IMR-90 (cell line): ENCODE measurements at places on chromosomes 5 and 9. TPM values are rescaled to one million over a fixed set of nuclear protein-coding genes. Genes with fewer than 3 reads are reported as not detected.

Gene BTNL3
- not detected in 2 replicates for total RNA-seq

Gene CATSPER3
- under 0.01 TPM in 1 of 2 replicates, not detected in the other for total RNA-seq

DNA sequence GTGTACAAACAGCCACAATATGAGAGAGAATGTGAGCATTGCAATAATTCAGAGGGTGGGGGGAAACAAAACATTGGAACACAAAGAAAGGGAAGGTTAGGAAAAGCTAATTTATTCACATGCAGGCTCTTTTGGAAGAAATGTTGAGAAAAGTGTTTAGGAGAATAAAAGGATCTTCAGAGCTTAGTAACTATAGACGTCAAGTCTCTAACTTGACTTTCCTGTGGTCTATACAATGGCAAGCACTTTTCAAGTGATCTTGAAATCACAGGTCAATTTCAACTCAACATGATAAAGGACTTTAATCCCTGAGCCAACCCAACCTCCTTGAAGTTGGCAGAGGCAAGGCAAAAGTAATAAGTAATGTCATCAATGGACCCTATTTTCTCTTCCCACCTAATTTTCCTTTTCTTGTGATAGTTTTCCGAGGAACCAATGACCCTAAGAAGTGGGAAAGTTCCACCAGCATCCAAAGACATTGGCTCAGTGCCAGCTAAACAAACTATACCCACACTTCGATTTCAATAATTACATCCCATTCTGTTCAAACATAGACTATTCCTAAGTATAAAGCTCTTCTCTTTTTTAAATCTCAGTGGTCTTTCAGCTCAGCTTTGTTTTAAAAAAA, 23.7 kb downstream of the RFK start:
- no peak for DNase-seq

DNA sequence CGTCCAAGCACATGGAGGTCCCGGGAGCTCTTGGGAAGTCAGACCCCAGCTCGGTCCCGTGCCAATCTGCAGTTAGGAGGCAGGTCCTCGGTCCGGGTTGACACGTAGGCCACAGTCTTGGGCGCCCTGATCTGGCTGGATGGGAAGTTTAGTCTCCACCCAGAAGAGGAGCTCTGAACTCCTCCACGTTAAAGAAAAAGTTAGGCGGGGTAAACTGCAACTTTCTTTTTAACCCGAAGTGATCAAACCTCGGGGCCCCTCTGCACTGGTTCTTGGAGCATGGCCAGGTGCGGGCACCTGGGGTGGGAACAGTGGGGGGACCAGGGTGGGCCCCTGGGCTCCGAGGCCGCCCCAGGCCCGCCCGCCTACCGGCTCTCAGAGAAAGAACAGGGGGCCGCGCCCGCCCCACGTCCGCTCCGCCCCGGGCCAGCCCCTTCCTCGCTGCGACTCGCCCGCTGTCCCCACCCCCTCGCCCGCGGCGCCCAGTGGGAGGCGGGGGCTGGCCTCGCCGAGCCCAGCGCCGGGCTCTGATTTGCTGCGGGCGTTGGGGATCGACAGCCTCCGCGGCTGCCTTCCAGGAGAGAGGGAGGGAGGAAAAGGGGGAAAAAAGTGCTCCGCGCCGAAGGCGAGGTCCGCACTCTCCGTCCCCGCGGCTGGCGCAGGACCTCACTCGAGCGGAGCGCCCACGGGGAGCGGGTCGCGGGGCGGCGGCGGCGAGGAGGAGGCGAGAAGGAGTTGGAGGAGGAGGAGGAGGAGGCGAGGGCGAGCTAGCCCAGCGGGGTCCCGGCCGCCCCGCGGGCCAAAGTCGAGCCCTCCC, at the start of gene COL5A1:
TSS of gene COL5A1 (plus strand) at position 631 of the 817 bp plus-strand sequence. CDS start 385 bp downstream, outside the sequence.
- DNase-seq, result peak; percentile 91

- no peak for DNase-seq
Observed at GRCh38 chr5:129461711-129462332, 1.7 kb downstream of the ADAMTS19 start.

- no peak for DNase-seq
Observed at GRCh38 chr9:365436-365835, 150.8 kb downstream of the DOCK8 start.

- DNase-seq, result no peak
Observed at GRCh38 chr5:5126444-5126843, 13.7 kb upstream of the ADAMTS16 start.

- DNase-seq, result peak; percentile 88
Observed at GRCh38 chr9:21919377-21920362, 74.5 kb downstream of the CDKN2A start.

DNA sequence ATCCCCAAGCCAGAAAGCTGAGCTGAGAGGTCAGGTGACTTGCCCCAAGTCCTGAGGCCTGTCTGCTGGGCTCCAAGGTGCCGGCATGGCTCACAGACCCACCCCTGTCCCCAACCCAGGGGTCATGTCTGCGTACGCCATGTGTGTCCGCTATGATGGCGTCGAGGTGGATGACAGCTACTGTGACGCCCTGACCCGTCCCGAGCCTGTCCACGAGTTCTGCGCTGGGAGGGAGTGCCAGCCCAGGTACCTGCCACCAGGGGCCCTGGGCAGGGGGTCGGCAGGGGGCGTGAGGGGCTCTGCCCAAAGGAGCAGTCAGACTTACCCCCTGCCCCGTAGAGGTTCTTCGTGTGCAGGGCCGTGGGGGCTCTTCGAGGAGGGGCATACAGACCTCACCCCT, 32.3 kb downstream of the ADAMTSL2 start:
- DNase-seq, result no peak

DNA sequence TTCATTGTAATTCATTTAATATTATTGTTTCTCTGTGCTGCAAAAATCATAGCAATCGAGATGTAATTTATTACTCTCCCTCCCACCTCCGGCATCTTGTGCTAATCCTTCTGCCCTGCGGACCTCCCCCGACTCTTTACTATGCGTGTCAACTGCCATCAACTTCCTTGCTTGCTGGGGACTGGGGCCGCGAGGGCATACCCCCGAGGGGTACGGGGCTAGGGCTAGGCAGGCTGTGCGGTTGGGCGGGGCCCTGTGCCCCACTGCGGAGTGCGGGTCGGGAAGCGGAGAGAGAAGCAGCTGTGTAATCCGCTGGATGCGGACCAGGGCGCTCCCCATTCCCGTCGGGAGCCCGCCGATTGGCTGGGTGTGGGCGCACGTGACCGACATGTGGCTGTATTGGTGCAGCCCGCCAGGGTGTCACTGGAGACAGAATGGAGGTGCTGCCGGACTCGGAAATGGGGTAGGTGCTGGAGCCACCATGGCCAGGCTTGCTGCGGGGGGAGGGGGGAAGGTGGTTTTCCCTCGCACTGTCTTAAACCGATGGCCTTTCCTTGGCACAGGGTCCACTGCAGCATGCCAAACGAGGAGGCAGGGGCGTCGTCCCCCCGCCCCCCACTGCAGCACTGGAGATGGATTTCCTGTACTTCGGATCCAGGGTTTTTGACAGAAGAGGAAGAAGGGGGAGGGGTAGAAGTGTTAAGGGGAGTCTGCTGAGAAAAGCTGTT, at the start of gene APC:
TSS of gene APC (plus strand) at position 423 of the 728 bp plus-strand sequence. CDS start 17,006 bp downstream, outside the sequence.
- peak; percentile 87 for DNase-seq

GRCh38 chr5:113050721-113051382, 74.3 kb downstream of the DCP2 start:
- DNase-seq, result peak; percentile 84

DNA sequence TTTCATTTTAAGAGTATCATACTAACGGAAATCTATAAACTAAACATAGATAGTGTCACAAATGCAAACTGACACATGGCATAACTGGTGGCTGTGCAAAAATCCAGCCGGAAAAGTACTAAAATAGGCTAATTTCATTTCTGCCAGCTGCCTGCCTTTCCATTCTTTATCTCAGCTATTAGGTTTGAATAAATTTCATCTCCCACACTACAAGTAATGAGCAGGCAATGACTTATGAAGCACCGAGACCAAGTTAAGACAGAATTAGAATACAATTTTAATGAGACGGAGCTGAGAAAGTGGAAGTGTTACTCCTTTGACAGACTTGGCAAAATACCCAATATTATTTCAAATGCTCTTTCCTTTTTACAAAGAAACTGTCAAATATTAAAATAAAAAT, 258.8 kb upstream of the ZNF608 start:
- no peak for DNase-seq
